Spleen (tissue), 13 donors: ENCODE measurements at places on chromosomes 7 and 10.

DNA sequence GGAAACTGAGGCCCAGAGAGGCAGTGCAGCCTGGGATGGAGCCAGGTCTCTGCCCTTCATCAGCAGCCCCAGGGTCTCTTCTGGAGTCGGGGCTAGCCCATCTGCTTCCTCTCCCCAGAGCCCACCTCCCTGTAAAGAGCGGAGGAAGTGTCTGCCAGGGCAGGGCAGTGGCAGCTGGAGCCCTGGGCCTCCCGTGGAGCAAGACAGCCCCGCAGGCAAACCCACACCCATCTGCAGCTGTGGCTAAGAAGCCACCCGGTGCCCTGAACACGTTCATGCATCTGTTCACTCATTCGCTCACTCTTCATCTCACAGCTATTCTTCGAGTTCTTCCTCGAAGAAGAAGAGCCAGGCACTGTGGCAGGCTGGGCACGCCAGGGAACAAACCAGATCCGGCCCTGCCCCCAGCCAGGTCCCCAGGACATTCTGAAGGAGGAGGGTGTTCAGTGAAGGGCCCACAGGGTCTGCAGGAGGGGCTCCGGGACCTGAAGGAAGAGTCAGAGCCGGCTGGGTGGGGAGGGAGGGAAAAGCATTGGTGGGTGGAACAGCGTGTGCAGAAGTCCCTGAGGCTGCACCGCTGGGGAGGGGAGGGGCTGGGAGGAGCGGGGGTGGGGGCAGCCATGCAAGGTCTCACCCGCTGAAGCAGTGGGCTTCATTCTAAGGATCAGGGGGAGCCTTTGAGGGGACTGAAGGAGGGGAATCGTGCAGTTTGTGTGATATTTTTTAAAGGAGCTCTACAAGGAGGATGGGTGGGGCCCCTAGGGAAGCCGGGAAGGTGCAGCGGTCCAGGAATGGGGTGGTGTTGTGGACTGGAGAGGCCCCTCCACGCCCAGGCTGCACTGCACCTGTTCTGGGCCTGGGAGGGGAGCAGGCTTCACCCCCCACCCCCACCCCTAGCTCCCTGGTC lies 99.1 kb downstream of the UNCX start:
- peak; percentile 42 for DNase-seq

GRCh38 chr10:78656417-78657162 lies 412.2 kb upstream of the ZMIZ1 start:
- no peak for DNase-seq

DNA sequence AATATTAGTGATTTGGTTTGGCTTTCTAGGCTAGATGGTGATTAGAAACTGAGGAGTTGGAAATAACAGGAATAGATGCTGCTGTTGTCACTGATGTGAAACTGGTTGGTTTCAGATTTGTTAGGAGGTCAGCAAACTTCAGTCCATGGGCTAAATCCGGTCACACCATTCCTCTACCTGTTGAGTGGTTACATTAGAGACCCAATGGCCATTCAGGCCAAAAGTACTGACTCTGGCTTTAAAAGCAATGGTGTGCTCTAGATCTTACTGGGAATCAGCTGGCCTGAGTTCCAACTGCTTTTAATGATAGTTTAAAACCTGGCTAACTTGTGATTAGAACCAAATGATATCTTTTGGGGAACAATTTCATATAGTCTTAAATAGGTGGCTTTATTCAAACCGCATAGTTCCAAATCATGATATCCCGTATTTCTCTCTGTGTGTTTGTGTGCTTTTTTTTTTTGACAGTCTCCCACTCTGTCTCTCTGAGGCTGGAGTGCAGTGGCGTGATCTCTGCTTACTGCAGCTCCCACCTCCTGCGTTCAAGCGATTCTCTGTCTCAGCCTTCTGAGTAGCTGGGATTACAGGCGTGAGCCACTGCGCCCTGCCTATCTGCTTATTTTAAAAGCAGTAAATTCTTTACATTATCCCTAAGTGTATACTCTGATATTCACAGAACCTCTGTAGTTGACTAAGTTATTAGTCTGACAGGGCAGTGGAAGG lies 7.8 kb upstream of the PBLD start:
- DNase-seq, result no peak

- no peak for DNase-seq
These were observed 3.5 kb downstream of the ARID5B start for GRCh38 chr10:61904733-61905725.

GRCh38 chr7:74042746-74043522 lies 15.0 kb downstream of the ELN start:
- no peak for DNase-seq

DNA sequence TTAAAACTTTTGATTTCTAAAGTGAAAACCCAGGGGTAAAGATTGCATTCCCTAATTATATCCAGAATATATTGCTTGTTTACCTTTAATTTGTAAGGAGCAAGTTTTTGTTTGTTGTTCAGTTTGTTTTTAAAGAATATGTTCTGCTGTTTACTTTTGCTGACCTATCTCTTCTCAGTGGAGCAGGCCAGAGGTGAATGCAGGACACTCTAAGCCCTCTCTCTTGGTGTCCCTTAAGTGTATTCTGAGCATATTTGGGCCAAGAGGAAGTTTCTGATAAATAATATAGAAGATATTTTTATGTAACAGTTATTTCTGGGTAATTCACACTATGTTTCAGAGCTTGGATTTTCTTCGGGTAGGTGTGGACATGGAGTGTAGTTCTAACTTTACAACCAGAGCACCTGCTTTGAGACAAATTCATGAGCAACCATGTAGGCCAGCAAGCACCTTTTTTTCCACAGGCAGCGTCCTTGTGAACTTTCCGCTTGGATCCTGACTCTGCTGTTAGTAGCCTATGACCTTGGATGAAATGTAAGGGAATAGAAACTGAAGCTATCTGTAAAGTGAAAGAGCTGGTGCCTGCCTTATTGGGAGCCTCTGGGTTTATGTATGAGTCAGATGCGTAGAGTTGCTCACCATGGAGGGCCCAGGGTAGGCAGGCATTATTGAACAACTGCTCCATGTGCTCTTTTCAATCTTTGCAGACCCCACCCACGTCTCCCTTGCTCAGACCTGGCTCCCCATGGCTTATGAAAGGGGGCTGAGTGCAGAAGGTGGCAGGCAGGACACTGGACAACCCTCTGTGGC lies 16.1 kb downstream of the OGDH start:
- no peak for DNase-seq

DNA sequence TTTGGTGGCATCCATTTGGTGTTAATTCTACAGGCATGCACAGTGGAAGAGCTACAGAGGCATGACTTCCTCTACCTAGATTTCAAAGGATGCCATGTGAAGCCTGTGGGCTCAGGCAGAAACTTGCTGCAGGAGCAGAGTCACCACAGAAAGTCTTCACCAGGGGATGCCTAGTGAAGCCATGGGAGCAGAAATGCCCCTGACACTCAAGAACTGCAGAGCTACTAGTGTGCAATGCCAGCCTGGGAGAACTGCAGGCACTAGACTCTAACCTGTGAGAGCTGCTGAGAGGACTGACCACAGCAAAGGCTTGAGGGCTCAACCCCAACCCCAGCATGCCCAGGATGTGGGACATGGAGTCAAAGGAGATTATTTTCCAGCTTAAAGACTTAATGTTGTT lies 3.9 kb downstream of the OR9A2 start:
- no peak for DNase-seq

GRCh38 chr7:78311181-78311580 lies 512.6 kb downstream of the PHTF2 start:
- no peak for DNase-seq

DNA sequence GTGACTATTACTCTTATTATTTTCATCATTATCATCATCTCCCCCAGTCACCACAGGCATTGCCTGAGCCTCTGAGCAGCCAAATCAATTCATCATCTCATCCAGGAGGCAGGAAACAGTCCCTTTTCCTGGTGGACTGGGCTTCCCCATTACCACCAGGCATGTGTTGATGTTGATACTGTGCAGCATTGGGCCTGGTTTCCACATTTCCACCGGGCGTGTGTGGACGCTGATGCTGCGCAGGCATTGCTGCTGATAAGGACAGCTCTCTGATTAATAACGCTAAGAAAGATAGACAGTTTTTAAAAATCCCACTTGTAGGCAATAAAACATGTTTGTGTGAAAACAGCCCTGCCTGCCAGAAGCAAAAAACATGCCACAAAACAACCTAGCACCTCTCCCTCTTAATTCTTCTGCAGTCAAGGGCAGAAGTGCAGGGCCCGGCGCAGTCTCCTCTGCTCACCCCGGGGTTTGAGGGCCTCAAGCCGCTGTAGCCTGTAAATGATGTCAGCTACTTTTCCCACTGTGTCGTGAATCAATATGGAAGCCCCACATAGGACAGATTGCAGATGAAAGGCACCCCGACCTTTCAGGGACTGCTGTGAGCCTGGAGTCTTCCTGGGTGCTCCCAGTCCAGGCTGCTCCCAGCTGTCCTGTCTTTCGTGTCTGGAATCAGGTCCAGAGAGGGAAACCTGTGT lies 216.0 kb downstream of the WDR37 start:
- DNase-seq, result no peak

- DNase-seq, result no peak
These were observed 116.7 kb downstream of the SGMS1 start for GRCh38 chr10:50506861-50507573.

- no peak for DNase-seq
These were observed 354.6 kb upstream of the SHH start for GRCh38 chr7:156166692-156167416.

- DNase-seq, result peak; percentile 56
These were observed 15.6 kb downstream of the FOXL3 start for GRCh38 chr7:305410-306151.

DNA sequence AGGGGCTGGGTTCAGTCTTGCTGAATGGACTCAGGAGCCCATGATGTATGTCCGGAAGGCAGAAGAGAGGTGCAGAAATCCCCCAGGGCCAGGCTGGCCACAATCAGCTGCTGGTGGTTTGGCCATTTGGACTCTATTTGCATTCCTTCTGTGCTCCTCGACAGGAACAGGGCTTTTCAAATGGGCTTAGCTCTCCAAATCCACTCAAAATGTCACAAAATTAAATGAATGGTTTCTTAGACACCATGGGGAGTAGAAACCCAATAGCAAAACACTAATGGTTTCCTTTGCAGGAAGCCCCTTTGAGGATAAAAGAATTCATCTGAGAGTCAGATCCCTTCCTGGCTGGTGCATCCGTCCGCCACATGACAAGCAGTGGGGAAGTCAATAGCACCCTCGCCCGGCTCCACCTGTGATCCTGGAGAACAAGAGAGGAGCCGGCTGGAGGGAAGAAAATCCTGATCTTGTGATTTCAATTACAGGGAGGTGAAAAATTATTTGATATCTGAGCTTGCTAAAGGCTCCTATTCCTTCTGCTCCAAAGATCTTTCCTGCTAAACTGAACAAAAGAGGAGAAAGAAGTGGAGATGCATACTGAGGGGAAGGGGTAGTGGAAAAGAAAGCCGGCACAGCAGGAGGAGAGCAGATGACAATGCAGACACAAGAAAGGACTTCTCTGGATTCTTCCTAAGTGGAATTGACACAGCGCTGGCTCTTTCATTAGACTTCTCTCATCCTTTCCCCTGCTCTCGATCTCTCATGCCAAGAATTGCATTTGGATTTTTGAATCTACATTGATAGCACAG lies 190.7 kb downstream of the C7orf25 start:
- DNase-seq, result no peak

- no peak for DNase-seq
These were observed 64.4 kb upstream of the RSBN1L start for GRCh38 chr7:77631820-77632219.

GRCh38 chr7:28955718-28956607 lies 2.2 kb downstream of the TRIL start:
- DNase-seq, result peak; percentile 90

DNA sequence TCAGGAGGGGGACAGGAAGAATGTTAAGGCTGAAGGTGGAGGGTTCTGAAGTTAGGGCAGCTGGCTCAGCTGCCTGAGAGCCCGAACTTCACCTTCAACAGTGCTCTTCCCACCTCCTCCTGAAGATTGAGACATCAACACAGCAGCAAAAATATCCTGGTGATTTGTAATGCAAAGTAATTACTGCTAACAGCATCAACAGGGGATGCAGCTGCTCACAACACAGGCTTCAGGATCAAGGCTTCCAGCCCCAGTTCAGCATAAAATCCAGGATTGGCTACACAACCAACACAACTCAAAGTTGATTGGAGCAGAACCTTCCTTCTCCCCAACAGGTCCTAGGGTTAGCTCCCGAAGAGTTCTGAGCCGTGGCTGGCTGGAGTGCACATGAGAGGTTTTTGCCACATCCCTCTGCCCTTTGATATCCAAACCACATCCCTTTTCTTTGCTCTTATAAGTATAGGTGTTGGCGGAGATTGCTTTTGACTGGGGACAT lies 242.4 kb downstream of the KIAA1217 start:
- DNase-seq, result no peak

DNA sequence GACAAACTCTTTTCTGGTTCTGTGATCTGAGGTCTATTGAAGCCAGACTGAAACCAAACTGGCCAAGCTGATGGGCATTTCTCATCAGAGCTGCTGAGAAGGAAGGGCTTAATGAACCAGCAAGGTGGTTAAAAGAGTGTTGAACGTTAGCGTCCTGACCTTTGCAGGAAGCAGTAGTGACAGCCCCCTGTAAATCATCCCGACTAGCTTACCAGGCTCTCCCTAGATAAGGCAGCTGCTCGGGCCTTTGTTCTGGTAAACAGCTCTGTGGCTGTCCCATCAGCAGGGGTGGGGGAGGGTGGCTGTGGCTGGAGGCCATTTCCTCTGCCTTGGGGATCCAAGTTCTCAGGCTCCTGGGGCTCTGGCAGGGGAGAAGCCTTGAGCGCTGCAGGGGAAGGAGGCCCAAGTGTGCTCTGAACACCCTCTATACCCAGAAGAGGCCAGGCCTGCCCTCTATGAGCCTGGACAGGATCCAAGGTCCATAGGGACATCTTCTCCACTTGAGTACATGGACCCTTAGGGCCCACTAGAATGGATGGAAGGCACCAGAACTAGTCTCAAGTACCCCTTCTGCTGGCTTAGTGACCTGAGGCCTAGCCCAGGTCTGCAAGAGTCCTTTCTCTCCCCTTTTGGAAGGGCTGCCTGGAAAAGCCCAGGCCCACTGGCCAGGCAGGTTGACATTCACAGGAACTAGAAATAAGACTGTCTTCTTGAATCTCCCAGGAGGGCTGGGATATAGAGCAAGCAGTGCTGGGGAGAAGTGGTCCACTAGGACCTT lies 134.6 kb downstream of the ARHGAP22 start:
- no peak for DNase-seq

- DNase-seq, result peak; percentile 87
These were observed 5.0 kb downstream of the MXI1 start for GRCh38 chr10:110212119-110213006.

DNA sequence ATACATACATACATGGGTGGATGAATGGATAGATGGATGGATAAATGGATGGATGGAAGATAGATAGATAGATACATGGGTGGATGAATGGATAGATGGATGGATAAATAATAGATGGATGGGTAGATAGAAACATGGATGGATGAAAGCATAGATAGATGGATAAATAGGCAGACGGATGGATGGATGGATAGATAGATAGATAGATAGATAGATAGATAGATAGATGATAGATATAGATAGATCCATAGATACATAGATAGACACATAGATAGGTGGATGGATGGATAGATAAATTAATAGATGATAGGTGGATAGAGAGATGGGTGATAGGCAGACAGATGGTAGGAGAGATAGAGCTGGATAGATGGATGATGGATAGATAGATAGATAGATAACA lies 68.5 kb downstream of the FAM204A start:
- DNase-seq, result no peak

- DNase-seq, result no peak
These were observed 20.2 kb downstream of the ADIRF start for GRCh38 chr10:86988520-86988919.
